Fibroblast of the conjunctiva (primary cell): ENCODE measurements at places on chromosomes 6 and 20.

DNA sequence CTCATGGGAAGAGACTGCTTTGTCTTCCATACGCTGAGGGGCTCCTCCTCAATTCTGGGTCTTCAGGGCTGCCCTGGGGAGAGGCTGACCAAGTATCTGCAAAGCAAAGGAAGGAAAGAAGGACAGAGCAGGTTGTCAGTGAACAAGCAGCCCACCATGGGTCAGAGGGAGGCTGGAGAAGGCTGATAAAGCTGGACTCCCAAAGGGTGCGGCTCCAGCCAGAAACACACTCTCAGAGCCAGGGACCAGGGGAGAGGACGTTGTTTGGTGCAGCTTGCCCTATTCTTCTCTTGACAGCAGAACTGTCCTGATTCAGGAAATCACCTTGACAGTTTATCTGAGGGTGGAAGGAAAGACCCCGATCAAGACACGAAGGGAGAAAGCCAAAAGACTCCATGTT lies 10.4 kb upstream of the CTCFL start:
- DNase-seq, result no peak

DNA sequence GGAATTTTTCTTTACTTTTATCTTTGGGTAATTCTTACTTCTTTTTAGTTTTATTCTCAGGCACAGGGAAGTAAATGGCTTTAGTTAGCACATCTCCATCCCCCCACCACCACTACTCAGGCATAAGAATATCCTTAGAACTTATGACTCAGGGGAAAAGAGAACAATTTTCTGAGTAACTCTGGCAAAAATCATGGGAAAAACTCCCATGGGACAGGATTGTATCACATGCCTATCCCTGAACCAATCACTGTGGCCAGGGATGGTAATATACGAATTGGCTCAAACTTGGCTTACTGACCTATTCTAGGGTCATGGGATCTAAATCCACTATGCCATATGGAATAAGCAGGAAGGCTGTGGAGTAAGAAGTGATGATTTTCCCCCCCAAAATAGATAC lies 339.1 kb downstream of the BTBD3 start:
- no peak for DNase-seq

DNA sequence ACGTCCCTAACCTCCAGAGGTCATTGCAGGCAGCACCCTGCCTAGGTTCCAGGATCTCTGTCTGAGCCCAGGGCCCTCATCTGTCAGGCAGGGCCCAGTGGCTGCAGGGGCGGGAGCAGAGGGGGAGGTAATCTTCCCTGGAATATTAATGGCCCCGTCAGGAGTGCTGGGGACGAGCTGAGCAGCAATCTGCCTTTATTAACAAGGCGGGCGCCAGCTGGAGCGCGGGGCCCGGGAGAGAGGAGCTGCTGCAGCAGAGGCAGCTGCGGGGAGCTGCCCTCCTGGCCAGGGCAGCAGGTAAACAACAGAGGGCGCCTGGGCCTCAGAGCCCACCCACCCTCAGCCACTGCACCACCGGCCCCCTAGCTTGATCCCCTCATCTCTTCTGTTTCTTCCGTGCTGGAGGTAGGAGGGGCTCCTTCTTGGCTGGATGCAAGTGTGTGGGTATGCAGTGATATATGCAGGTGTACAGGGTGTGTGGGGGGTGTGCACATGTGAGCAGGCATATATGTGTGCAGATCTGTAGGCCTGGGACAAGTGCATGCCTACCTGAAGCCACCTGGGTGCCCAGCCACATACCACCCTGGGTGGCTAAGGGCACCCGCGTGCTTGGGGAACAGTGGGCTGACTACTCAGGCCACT lies 131.8 kb upstream of the MLN start:
- no peak for DNase-seq

DNA sequence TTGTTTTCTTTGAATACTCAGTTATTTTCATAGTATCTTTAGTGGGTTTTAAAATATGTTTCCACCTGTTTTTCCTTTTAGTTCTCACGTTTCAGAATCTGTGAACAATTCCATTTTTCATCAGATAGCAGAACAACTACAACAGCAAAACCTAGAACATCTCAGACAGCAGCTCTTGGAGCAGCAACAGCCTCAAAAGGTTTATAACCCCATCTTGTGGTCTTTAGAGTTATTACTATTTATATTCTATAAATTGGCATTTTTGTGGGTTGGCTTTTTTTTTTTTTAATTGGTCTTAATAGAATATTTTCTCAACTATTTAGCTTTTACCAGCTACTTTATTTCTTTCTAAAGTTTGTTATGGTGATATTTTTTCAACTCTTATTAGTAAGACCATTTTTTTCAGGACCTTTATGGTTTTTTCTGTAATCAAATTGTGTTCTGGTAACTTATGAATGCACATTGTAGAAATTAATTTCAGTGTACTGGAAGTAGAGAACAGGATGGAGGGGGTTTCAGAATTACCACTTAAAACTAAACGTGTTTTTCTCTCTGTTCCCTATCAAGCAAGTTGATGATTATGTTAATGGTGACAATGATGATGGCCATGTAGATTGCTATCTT lies 72.2 kb downstream of the SCAF8 start:
- peak; percentile 63 for DNase-seq

DNA sequence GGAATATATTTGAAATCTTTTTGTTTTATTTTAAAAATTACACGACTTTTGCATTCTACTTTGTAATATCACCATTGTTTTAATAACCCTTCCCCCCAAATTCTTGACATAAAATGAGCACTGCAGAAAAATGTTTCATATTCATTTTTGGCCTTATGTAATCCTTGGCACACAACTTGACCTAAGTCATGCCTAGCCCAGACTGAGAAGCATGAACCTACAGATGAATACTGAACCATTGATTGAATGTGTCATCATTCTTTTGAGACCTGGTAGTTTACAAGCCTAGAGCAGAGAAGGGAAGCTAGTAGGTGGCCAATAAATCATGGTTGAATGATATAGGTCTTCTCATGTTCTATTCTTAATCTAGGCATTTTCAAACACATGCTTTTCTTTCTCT lies 89.4 kb upstream of the EDN1 start:
- DNase-seq, result no peak

DNA sequence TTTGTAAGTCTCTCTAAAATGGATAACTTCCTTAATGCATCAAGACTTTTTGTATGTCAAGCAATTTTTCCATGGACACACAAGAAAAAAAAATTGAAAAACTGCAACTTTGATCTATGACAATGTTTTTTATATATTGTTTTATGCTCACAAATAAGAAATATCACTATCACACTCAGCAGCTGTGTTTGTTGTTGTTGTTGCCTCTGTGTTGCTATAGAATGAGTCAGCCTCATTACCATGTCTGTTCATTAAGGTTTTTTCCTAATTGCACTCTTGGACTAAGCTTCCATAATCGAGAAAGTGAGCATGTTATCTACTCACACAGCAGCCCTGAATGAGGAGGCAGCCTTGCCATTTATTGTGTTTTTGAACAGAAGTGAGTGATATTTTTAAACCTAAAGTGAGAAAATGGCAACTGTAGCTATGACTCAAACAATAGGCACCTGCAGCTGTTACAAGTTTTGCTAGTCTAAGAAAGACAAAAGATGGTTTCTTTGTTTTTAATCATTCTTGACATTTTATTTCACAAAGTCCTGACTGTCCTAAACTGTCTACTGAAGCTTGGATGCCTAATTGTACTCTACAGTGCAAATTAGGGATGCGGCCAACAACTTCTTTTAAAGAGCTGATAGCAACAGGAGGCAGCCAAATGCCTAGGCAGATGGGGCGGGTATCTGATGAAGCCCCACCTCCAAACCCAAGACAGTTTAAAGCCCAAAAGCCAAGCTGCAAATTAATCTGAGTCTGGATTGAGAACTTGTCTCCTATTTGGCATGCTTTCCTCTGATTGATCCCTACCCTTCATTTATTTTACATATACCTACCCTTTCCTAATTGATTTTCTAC lies 77.9 kb upstream of the DOK5 start:
- no peak for DNase-seq

GRCh38 chr6:5446362-5447075 lies 185.2 kb downstream of the FARS2 start:
- DNase-seq, result no peak

DNA sequence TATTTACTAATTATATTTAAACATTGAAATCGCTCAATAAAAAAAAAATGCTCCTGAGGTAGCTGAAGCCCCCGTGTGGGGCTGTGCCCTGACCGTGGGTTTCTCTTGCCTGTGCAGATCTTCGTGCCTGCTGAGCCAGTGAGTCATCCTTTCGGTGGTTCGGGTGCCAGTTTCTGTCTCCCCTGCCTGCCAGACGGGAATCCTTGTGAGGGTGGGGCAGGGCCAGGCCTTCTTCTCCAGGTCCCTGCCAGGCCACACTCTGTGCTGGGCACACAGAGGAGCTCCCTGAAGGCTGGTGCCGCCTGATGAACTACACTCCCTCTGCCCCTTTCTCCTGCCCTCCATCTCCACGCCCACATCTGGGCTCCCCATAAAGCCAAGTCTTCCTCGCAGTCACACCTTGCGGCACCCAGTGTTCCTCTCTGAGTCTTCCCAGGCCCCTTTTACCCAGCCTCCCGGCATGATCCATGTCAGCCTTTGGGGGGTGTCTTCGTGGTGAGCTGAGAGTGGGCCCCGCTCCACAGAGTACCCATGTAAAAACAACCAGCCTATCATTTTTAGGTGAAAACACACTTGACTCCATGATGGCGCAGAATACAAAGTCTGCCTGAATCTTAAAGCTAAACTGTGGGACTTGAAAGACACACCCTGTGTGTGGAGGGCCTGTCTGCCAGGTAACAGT lies 19.3 kb downstream of the FGD2 start:
- DNase-seq, result no peak
